ENCODE measurements at places on chromosomes 4 and X. TPM values are rescaled to one million over a fixed set of nuclear protein-coding genes. Genes with fewer than 3 reads are reported as not detected.

MGAT4D gene
- not detected for total RNA-seq

CWH43 gene
- not detected for total RNA-seq

P2RY8 gene
- total RNA-seq: 0.59 TPM

TECRL gene
- total RNA-seq: not detected

TCEAL2 gene
- not detected for total RNA-seq

TCEAL6 gene
- total RNA-seq: not detected

CT45A3 gene
- not detected for total RNA-seq

ZNF157 gene
- total RNA-seq: not detected

MAGEB1 gene
- not detected for total RNA-seq

GAGE10 gene
- total RNA-seq: not detected

MAGT1 gene
- total RNA-seq: 121 TPM

SSX3 gene
- total RNA-seq: not detected

TRIM2 gene
- 15.5 TPM for total RNA-seq

RBM46 gene
- 0.08 TPM for total RNA-seq

RWDD4 gene
- total RNA-seq: 9.8 TPM

F8A1 gene
- 3.9 TPM for total RNA-seq

ZNF674 gene
- total RNA-seq: 2.2 TPM

TMEM164 gene
- total RNA-seq: 4.1 TPM

PAGE4 gene
- not detected for total RNA-seq

FAM9C gene
- total RNA-seq: not detected

SLC39A8 gene
- 30.3 TPM for total RNA-seq

FAM53A gene
- total RNA-seq: 0.51 TPM

HSFX3 gene
- total RNA-seq: not detected

H2BW1 gene
- total RNA-seq: not detected

SPACA5 gene
- not detected for total RNA-seq

PPAT gene
- total RNA-seq: 11.0 TPM

MXRA5 gene
- total RNA-seq: 1.3 TPM

MAGEA8 gene
- total RNA-seq: not detected

F8A2 gene
- not detected for total RNA-seq

NDP gene
- not detected for total RNA-seq

USP26 gene
- total RNA-seq: not detected

GRID2 gene
- under 0.01 TPM for total RNA-seq

TEX13C gene
- not detected for total RNA-seq

FGF5 gene
- not detected for total RNA-seq

ZFP92 gene
- 0.56 TPM for total RNA-seq

CCDC160 gene
- not detected for total RNA-seq

F9 gene
- 98.4 TPM for total RNA-seq

AREG gene
- total RNA-seq: not detected

DCAF4L1 gene
- total RNA-seq: under 0.01 TPM

PLXNB3 gene
- 0.50 TPM for total RNA-seq

ALAS2 gene
- 1,807 TPM for total RNA-seq

GRIA2 gene
- not detected for total RNA-seq

PF4V1 gene
- 3.4 TPM for total RNA-seq

PNCK gene
- not detected for total RNA-seq

IL3RA gene
- 0.33 TPM for total RNA-seq

RTL3 gene
- total RNA-seq: not detected

C4orf50 gene
- total RNA-seq: not detected

OPRPN gene
- total RNA-seq: not detected

TSPAN5 gene
- total RNA-seq: 0.84 TPM

GABRG1 gene
- 0.08 TPM for total RNA-seq

SOWAHB gene
- total RNA-seq: 10.0 TPM

RASGEF1B gene
- 57.4 TPM for total RNA-seq

Measured in liver (tissue), 10 donors.